ENCODE measurements at places on chromosomes 12 and 14.
A peak's percentile ranks its signal among the peaks of the same experiment; 100 is the strongest.

DNA sequence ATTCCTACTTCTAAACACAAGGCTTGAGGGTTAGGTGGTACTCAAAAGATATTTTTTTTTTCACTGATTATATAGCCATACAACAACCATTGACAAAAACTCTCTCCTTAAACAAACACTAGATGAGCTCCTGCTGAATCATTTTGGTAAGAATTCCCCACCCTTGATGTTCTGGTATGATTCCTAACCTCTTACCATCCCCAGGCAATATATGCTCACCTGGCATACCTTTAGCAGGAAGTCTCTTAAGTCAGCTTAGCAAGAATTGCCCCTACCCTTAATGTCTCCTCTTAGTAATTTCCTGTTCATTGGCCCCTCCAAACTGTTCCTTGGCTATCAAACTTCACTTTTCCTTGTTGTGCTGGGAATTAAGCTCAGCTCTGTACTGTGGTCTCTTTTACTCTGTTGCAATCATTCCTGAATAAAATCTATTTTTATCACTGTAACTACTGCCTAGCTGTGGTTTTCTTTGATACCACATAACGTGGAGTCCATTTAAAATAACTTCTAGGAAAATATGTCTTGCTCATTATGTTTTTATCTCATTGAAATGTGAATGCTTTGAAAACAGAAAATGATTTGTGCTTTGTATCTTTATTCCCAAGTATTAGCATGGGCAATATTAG is 712.6 kb downstream of the SLC16A7 start:
- DNase-seq, result no peak

- no peak for DNase-seq
Observed at GRCh38 chr14:31990183-31990857, 86.8 kb upstream of the ARHGAP5 start.

- DNase-seq, result no peak
Observed at GRCh38 chr12:30630076-30630978, 65.3 kb downstream of the IPO8 start.

GRCh38 chr12:70788774-70789173 is 131.8 kb downstream of the PTPRR start:
- no peak for DNase-seq

- no peak for DNase-seq
Observed at GRCh38 chr12:10354071-10354470, 35.8 kb downstream of the KLRK1 start.

DNA sequence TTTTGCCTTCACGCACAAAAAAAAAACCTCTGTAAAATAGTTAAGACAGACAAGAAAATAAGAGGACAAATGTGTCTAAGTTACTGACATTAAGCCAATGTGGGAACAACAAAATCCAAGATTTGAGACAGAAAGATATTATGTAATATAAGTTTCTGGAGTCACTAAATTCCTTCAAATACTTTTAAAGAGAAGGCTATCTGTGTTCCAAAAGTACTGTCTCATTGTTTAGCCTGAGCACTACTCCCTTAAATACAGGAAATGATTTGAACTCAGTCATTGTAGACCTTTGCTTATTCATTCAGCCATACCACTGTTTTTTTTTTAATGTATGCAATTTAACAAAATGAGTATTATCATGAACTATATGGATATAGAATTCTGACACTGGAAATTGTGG is 82.7 kb upstream of the KITLG start:
- no peak for DNase-seq

DNA sequence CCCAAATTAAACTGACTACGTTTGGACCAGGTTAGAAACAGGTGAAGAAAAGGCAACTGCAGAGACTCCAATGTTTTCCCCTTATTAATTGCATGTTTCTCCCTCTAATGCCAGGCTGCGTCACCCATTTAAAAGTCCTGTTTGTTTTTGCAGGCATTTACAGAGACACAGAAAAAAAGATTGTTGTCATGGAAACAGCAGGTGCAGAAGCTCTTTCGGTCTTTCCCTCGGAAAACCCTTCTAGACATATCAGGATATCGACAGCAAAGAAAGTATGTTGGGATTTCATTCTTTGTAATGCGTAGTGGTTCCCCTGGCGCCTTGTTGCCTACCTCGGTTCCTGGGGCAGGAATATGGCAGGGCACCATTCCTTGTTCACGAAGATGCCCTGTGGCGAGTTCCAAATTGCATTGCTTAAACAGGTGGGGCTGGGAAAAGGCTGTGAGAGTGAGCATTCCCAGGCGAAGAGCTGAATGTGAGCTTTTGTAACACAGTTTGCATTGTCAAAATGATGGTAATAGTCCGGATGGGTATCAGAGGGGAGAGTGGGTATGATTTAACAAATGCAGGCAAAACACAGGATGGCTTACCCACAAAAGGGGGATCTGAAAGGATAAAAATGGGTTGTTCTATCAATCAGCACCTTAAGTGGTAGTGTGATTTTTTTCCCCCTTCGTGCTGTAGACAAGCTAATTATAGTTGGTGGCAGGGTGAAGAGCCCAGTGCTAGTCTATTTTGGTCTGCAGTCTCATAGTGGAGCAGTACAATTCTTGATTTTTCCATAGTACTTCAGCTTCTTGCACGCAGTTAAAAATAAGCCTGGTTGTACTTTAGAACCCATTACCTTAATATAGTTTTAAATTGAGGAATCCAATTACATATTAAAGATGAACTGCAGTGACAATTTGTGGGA is 132.4 kb downstream of the GCH1 start:
- DNase-seq, result no peak

DNA sequence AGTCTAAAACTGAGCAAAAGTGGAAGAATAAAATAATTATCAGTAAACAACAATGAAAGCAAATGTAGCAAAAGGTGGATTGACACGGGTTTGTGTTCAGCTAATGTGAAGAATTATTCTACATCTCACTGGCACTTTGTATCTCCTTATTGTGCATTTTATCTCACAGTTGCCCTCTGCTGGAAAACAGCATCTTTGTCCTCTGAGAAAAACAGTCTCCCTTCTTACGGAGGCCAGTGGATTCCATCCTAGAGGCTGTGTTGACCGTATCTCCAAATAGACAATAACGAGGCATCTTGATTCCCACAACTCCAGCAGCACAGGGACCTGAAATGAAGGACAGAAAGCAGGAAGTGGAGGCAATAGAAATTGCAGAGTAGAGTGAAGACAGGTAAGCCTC is 51.3 kb upstream of the PLBD1 start:
- DNase-seq, result no peak

DNA sequence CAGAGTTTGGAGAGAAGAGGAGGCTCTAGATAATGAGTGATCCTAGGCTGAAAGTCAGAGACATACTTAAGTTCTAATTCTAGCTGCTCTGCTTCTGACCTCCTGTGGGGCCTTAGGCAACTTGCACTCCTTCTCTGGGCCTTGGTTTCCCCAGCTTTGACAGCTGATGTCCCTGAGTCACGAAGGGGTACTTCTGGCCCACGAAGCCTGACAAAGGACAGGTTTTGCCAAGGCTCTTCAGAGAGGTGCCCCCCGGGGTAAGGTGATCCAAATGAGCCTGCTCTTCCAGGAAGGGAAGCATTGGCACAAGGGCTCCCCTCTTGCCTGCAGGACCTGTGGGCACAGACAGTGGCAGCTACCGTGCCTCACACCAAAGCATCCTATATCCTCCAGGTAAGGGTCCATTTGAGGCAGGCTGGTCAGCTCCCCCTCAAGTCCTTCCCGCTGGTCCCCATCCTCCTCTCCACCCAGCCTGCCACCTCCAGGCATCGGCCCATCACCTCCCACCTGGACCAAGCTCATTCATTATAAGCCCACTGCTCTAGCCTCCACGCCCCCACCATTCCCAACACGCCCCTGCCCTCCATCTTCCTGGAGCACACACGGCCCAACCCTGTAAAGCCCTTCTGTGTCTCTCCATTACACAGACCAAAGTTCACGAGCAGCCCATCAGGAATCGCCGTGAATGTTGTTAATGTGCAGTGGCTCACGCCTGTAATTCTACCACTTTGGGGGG is 1.9 kb upstream of the PPP1R13B start:
- DNase-seq, result no peak

DNA sequence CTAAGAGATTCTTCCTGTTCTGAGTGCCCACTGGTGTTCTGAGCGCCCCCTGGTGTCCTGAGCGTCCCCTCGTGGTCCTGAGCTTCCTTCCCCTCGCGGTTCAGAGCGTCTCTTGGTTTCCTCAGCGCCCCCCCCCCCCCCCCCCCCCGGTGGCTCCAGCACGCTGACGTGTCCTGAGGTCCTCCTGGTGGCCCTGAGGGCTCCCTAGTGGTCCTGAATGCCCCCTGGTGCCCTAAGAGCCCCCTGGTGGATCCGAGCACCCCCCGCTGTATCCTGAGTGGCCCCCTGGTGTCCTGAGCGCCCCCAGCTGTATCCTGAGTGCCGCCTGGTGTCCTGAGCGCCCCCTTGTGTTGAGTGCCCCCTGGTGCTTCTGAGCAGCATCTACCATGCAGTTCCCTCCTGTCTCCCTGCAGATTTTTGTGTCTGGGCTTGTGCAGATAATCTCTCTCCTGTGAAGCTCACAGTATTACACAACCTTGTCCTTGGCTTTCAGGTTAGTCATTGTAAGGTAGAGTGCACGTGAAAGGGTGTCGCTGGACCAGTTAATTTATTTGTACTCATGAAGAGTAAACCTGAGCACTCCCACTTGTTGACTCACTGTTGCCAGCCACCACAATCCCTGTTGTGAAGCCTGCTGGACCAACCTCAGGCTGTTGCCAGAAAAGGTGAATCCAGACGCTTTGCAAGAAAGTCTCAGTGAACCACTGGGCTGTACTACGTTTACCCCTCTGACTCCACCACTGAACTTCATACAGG is 1168.4 kb downstream of the TMEM121 start:
- no peak for DNase-seq

DNA sequence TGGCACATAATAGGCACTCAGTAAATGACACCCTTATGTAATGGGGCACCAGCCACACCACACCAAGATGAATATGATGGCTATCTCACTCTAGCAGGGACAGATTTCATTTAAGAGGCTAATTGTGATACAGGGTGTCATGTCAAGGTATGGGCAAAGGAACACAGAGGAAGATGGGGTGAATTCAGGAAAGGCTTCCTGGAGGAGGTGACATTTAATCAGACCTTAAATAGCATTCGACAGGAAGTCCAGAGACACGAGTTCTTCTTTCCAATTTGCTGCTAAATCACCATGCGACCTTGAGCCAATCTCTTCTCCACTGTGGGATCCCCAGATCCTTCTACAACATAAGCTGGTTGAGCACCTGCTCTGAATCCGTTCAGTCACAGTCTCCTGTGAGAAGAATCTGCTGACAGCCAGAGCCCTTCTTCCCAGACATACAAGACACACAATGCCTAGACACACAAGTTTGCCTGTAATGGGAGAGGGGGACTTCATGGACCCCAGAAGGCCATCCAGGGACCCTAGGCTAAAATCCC is 1.5 kb upstream of the DTX1 start:
- no peak for DNase-seq

- DNase-seq, result no peak
Observed at GRCh38 chr14:74510223-74510931, 16.8 kb downstream of the ISCA2 start.

- no peak for DNase-seq
Observed at GRCh38 chr14:92687681-92688433, 60.6 kb downstream of the LGMN start.

- no peak for DNase-seq
Observed at GRCh38 chr14:78836777-78837176, 666.6 kb downstream of the NRXN3 start.

- DNase-seq, result no peak
Observed at GRCh38 chr14:84028080-84028604, 1501.8 kb upstream of the FLRT2 start.

- DNase-seq, result no peak
Observed at GRCh38 chr12:20101046-20101445, 267.3 kb upstream of the PDE3A start.

GRCh38 chr14:33958605-33959226 is 7.8 kb upstream of the EGLN3 start:
- DNase-seq, result no peak

GRCh38 chr12:52156757-52157565 is 34.9 kb downstream of the KRT80 start:
- DNase-seq, result peak; percentile 76

GRCh38 chr14:68952531-68953195 is 26.4 kb downstream of the ACTN1 start:
- DNase-seq, result no peak

- no peak for DNase-seq
Observed at GRCh38 chr14:103483600-103483999, 39.0 kb downstream of the CKB start.

DNA sequence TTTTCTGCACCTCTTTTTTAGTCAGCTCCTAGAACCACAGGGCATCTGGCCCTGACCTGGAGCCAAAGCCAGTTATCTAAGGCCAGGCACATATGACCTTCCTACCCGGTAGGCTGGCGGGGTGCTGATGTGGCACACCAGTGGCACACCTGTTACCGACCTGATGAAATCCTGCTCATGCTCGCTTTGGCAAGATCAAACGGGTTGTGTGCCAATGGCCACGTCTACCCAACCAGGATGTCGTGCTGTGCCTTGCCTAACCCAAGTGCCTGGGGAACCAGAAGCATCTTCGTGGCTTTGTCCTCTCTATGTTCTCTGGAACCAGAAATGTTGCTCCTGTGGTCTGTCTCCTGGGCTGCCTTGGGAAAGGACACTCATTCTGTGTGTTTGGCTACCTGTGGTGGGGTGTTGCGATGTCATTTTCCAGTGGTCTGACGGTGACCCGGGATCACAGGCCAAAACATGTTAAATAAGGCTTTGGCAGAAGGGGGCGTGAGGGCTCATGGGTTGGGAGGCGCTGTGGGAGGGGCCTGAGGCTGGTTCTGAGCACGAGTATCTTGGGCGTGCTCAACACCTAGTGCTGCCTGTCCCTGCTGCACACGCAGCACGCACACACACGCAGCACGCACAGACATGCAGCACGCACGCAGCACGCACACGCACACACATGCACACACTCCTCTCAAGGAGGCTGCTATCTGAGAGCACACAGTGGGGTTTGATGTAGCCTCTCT is 27.9 kb downstream of the CCNK start:
- peak; percentile 50 for DNase-seq

GRCh38 chr12:62331306-62331705 is 71.1 kb downstream of the USP15 start:
- no peak for DNase-seq

DNA sequence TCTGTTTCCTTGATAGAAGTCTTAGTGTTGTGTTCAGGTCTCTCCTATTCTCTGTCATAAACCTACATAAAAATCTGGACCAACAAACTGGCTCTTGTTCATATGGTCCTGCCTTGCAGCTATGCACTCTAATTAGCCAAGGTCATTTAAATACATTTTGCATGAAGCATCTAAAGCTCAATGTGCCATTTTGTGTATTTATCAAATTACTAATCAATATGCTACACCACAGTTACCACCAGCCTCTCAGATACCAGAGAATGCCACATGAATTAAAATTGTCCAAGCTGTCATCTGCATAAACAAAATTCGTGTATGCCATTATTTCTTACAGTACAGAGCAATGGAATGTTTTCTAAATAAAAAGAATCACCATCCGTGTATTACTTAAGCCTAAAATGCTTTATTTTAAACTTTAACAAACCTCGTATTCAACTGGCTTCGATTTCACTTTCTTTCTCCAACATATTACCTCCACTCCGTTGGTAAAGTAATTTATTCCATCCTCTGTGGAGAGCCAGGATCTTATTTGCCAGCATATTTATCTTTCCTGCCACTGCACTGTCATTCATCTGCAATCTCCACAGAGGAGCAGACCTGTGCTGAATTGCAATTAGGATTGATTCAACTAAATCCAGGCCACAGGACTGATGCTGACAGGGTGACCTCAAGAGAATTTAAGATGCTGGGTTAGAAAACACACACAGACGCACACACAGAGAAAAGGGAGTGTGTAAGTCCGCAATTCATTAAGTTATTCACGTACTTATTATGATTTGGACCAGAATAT is 284.1 kb upstream of the FOXG1 start:
- DNase-seq, result no peak

- no peak for DNase-seq
Observed at GRCh38 chr12:96337953-96338352, 62.3 kb downstream of the CDK17 start.
